Substantia nigra (tissue), 51 donors: ENCODE measurements at places on chromosomes 5 and 9.

- DNase-seq = no peak
Observed at GRCh38 chr9:88722753-88723152, 187.8 kb downstream of the NXNL2 start.

- no peak for DNase-seq
Observed at GRCh38 chr5:6804766-6805501, 91.7 kb downstream of the TENT4A start.

GRCh38 chr5:139658928-139659667 is 10.9 kb downstream of the CXXC5 start:
- DNase-seq = peak; percentile 42

GRCh38 chr5:60856066-60856465 is 12.0 kb upstream of the ELOVL7 start:
- no peak for DNase-seq

- no peak for DNase-seq
Observed at GRCh38 chr5:54024466-54024865, 285.9 kb downstream of the ARL15 start.

- no peak for DNase-seq
Observed at GRCh38 chr9:72471096-72471495, 50.3 kb upstream of the TMC1 start.

- no peak for DNase-seq
Observed at GRCh38 chr5:8871446-8871845, 674.4 kb downstream of the SEMA5A start.

DNA sequence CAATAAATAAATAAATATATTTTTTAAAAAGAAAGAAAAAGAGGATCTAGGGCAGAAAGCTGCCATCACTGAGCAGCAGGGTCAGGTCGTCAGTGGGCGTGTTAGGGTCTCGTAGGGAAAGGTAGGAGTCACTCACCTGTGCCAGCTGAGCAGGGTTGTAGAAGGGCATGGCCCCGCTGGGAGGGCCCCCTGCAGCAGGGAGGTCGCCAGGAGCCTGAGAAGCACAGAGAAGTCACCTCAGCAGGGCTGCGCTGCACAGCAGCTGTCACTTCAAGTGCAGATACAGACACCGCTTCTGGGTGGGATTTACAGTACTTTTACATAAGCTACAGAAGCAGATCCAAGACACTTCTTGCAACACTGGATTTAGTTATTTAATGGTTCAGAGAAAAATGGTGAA is 4.0 kb upstream of the INPP5E start:
- DNase-seq = no peak

DNA sequence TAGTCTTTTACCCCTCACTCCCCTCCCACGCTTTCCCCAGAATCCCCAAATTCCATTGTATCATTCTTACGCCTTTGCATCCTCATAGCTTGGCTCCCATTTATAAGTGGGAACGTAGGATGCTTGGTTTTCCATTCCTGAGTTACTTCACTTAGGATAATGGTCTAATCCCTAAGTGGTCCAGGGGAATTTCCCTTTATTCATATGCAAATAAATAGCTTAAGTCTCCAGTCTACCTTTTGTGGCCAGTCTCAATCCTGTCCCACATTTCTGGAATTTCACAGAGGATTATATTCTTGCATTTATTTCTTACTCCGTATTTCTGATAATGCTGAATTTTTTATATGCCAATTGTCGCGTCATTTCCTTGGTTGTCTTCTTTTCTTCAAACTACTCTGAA is 245.6 kb upstream of the DAB2 start:
- DNase-seq = no peak

- no peak for DNase-seq
Observed at GRCh38 chr5:9698125-9698826, 68.1 kb upstream of the TAS2R1 start.

DNA sequence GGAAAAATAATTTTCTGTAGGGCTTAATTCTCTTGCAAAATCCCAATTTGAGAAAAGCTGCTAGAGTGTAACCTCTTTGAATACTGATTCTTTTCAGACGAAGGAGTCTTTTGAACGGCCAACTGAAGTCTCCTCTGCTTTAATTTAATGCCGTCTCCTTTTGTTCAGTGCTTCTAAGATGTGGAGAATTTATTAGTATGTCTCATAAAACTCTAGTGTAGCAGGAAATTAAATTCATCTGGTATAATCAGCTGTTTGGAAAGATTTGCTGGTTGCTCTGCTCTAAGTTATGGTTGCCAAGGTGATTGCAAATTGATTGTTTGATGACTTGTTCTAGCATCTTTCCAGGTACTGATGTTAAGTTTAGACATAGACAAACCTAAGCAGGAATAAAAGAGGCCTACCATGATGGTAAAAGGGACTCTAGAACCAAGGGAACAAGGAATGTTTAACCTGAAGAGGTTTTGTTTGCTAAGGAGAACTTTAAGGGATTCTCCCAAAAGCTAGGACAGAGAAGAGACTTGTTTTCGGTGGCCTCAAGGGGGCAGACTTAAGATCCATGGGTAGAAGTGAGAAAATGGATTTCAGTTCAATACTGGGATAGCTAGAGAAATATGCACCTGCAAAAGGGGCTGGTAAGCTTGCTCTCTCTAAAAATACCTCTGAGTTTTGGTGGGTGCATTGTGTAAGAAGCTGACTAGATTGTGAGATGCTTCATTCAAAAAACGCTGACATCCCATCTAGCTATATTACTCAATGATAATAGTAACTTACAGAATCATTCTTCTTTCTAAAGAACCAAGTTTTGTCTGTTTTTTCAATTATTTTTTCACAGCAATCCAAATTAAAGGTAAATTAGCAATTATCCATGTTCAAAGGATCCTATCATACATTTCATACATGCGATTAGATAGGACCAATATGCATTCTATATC is 5.7 kb upstream of the ADRB2 start:
- DNase-seq = no peak

GRCh38 chr9:76378367-76379073 is 15.7 kb downstream of the RFK start:
- DNase-seq = no peak

DNA sequence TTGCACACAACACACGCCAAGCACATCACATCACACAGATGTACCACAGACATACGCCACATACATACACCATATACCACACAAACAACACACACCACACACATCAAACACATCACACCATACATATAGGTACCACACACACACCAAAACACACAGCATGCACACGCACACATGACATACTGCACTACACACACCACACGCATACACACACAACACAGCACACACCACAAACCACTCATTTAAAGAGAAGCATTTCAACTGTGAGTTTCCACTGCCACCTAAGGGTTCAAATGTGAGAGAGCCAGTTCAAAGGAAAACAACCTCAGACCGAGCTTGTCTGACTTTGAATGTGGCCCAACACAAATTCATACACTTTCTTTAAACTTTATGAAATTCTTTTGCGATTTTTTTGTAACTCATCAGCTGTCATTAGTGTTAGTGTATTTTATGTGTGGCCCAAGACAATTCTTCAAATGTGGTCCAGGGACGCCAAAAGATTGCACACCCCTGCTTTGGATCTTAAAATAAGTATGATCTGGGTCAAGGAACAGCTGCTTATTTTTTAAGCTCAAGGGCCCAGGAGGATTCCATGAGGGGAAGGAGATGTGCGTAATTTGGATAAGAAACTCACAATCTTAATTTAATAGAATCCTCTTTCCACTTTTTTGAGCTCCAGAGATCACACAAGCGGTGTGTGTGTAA is 494.6 kb downstream of the GADD45G start:
- DNase-seq = peak; percentile 14

DNA sequence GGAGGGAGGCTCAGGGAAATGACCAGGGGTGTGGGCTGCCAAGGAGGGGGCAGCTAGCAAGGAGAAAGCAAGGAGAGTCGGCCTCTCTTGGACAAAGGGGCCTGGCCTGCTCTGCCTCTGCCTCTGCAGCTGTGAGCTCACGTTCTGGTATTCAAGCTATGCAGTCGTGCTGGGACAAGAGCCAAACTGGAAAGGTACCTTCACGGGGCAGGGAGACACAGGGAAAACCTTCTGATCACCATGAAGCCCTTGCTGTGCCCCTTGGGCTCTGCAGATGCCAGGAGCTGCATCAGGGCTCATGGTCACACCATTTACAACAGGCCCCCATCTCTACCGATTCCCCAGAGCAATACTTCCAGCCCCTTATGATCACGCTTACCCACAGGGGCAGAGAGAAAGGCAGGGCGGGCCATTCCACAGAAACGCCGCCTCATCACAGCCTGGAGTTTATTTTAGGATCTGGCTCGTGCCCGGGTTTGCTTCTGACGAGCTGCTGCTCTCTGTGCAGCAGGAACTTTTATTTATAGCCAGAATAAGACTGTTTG is 63.2 kb downstream of the PRRT1B start:
- DNase-seq = no peak

DNA sequence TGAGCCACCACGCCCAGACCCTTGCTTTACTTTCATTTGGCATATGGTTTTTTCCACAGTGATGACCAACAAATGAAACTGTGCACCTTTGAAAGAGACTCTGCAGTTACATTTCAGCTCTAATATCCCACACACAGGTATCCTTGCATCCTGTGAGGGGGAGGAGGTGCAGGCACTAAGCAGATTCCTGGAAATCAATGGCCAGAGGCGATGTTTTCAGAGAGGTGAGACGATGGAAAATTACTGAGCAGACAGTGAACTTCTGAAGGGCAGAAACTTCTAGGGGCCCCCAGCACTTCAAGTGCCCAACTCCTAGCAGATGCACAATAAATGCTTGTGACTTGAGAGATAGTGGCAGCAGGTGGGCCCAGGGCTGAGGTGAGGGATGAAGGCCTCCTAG is 29.8 kb upstream of the GNE start:
- no peak for DNase-seq

GRCh38 chr5:92208265-92208664 is 825.1 kb upstream of the ARRDC3 start:
- DNase-seq = no peak

GRCh38 chr9:129442803-129443511 is 177.9 kb downstream of the C9orf50 start:
- no peak for DNase-seq

DNA sequence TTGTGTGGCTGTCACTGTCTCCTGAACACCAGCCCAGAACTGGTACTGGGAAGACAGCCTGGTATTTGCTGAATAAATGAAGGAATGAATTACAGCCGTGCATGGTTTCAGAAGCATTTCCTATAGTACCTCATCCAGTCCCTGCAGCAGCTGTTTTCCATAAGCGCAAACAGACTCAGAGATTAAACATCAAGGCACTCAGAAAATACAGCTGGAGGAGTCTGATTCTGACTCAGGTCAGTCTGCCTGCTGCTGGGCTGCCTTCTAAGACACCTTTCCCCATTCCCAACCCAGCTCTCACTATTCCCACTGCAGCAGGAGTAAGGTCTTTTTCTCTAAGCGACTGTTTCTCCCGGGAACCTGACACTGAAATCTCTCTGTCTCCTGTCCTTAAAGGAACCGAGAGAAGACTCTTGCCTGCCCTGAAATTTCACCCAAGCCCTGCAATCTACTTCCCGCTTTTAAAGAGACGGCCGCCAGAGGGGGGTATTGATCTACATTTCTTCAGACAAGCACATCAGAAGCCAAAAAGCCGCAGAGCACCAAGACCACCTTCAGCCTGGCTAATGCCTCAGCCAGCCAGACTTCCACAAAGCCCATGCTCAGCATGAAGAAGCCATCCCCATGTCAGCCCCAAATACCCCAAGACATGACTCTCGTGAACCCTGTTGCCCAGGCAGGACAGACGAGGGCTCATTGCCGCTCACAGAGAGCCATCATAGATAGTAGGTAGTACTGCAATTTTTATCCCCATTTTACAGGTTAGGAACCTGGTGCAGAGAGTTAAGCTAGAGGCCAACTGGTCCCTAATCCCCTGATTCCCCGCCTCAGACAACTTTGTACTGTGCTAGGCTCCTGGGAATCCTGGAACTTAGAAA is 5.4 kb upstream of the FOXI1 start:
- peak; percentile 53 for DNase-seq

GRCh38 chr5:178286226-178287090 is 53.9 kb upstream of the PHYKPL start:
- DNase-seq = no peak

DNA sequence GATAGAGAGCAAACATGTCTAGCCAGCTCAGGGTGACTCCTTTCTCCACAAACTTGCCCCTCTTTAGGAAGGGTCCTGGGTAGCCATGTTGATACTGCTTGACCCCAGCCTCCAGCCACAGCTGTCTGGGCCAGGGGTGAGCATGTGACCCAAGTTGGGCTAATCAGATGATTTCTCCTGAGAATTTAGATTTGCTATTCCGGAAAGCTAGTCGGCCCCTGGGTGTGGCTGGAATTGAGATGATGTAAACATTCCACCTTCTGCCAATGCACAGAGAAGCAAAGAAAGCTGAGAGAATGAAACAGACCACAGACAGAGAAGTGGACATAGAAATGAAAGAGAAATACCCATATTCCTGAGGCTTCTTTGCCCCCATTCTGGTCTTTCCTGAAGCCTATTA is 17.8 kb upstream of the B4GALT1 start:
- no peak for DNase-seq

- no peak for DNase-seq
Observed at GRCh38 chr9:99051851-99052250, 53.1 kb upstream of the TGFBR1 start.

GRCh38 chr9:76901801-76902200 is 4.1 kb downstream of the PRUNE2 start:
- no peak for DNase-seq

DNA sequence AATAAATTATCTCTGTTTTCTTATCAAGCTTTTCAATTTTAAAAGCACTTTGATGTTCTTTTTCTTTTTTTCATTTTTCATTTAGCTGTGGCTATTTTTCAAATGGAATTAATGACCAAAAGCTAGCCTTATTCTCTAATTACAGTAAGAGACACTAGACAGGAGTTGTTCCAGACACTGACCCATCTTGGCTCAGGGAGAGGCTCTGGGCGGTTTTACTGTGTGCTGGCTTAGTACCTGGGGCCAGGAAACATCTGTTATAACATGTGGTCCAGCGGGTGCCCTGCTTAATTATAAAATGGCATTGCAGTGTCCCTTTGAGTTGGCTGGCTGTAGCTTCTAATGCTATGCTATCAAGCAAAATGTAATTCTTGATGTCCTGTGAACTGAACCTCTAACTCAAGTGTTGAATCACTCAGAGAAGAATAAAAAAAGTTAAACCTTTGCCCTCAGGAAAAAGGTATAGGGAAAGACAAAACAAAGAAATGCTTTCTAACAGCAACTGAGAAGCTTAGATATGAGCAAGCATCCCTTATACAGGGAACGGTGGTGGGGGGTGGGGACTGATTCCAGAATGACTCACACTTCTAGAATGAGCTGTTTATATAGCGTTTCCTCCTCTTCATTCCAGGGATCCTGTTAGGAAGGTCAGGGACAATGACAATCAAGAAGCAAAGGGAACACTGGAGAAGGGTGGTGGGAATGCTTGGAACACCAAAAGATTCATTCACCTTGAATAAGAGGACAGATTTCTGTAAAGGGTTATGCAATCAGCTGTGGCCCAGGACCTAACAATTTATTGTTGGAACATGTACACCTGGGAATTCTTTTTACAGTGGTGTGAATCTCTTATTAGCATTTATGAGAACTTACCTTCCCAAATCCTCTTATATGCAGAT is 58.7 kb upstream of the NFIB start:
- DNase-seq = no peak

GRCh38 chr5:128772356-128772755 is 192.9 kb upstream of the SLC27A6 start:
- no peak for DNase-seq

- DNase-seq = no peak
Observed at GRCh38 chr5:115184770-115185169, 15.1 kb upstream of the TRIM36 start.
